ENCODE measurements at places on chromosomes 6 and 20. TPM values are rescaled to one million over a fixed set of nuclear protein-coding genes. Genes with fewer than 3 reads are reported as not detected.

The PLCB4 gene
- polyA plus RNA-seq, result 1.6 TPM

The GPR6 gene
- not detected for polyA plus RNA-seq

DNA sequence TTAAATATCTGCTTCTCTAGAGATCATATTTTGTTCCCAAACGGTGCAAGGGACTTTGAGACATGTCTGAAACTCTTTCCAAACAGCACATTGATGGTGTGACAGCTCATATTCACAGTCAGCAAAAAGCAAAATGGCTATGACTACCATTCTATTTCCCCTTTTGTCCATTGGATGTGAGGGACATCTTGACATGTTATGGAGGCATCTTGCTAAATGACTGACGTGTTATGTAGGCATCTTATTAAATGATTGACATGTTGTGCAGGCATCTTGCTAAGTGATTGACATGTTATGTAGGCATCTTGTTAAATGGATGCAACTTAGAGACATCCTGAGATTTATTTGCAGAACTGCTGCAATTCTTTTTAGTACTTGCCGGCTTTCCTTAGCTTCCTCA lies 255.8 kb downstream of the DLL1 start:
- DNase-seq, result no peak

The NRSN1 gene
- not detected for polyA plus RNA-seq

GRCh38 chr6:11253594-11253993 lies 21.1 kb upstream of the NEDD9 start:
- DNase-seq, result no peak

DNA sequence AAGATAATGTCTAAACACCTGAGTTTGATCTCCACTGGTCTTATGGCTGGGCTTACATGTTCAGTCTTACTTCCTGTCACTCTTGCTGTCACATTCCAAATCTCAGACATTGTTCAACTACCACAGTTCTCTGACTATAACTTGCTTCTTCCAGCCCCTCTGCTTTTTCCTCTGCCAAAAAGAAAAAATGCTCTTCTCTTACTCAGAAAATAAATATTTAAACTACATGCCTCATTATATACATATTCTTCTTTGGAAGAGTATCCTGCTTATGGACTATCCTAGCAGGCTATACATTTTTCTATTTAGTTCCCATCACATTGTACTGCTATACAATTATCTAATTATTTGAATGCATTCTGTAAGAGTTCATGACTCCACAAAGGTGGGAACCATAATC lies 175.4 kb downstream of the TBC1D32 start:
- DNase-seq, result no peak

The HUS1B gene
- polyA plus RNA-seq, result 0.49 TPM

The KIAA1755 gene
- polyA plus RNA-seq, result 0.30 TPM

- DNase-seq, result no peak
These were observed 17.6 kb downstream of the NEDD9 start for GRCh38 chr6:11214901-11215300.

GRCh38 chr6:140718021-140718420 lies 1343.6 kb upstream of the CITED2 start:
- DNase-seq, result no peak

GRCh38 chr6:107689951-107690642 lies 134.0 kb downstream of the SCML4 start:
- DNase-seq, result no peak

GRCh38 chr20:51862796-51863195 lies 60.5 kb upstream of the SALL4 start:
- DNase-seq, result no peak

GRCh38 chr6:143936778-143937667 lies 71.0 kb downstream of the PLAGL1 start:
- no peak for DNase-seq

The FAM217A gene
- not detected for polyA plus RNA-seq

DNA sequence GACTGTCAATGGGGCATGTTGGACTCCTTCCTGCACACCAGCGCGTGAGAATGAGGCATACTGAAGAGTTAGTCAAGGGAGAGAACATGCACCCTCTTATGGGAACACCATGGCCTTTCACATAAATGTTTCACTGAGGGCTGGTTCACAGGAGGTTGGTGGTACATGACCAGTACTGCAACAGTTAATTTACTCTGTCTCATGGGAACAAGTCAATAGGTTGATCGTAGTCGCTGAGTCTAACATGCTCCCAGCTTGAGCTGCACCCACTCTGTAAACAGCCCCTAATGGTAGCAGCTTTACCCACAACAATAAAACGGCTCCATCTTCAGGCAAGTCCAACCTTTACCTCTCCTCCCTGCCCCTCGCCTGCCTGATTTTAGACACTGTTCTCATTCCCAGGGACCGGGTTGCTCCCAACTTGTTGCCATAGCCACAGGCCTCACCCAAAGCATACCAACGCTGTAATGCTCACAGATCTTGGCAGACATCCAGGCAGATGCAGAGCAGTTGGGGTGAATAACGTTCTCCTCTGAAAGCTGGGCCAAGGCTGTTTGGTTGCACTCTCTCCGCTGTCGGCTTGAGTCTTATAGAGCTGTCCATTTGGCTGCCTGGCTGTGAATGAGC lies 111.3 kb downstream of the LY86 start:
- DNase-seq, result peak; percentile 75

The PHF3 gene
- polyA plus RNA-seq, result 19.1 TPM

- DNase-seq, result no peak
These were observed 53.2 kb downstream of the IRF4 start for GRCh38 chr6:444653-445275.
